Stimulated activated CD8-positive, alpha-beta memory T cell treated with anti-CD3 and anti-CD28 coated beads, Interleukin-4, amount 100 ng/mL, for 1 hour (primary cell): ENCODE measurements at places on chromosomes 6 and 20.

DNA sequence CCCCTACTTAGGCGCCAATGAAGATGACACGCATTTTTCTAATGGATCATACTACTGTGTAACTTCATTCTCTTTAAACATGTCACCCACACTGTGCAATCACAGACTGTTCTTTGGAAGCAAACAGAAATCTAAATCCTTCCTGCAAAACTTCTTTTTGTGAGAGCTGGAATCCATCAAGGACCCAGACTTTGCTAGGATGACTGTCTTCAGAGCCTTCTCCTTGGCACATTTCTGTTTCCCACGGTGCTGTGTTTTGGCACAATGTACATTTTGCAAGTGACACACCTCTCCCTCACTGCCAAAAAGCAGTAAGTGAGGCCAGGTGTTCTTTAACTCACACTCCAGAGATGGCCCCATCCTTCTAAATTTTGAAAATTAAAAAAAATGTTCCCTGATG, 21.7 kb upstream of the TAGAP start:
- DNase-seq, result no peak

GRCh38 chr20:42492290-42492689, 697.4 kb downstream of the PTPRT start:
- DNase-seq, result no peak

DNA sequence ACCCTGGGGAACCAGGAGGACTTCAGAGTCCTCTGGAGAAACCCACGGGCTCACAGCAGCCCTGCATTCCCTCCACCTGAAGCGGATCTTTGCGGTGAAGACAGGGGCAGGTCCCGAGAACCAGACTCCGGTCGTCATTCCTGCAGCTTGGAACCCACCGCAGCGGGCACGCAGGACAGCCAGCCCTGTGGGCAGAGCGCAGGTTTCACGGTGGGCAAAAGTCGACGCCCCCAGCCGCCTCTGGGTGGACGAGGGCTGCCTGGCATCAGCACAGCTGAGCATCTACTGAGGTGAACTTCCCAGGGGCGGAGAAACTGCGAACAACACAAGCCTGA, 118.3 kb downstream of the PSMB1 start:
- no peak for DNase-seq

DNA sequence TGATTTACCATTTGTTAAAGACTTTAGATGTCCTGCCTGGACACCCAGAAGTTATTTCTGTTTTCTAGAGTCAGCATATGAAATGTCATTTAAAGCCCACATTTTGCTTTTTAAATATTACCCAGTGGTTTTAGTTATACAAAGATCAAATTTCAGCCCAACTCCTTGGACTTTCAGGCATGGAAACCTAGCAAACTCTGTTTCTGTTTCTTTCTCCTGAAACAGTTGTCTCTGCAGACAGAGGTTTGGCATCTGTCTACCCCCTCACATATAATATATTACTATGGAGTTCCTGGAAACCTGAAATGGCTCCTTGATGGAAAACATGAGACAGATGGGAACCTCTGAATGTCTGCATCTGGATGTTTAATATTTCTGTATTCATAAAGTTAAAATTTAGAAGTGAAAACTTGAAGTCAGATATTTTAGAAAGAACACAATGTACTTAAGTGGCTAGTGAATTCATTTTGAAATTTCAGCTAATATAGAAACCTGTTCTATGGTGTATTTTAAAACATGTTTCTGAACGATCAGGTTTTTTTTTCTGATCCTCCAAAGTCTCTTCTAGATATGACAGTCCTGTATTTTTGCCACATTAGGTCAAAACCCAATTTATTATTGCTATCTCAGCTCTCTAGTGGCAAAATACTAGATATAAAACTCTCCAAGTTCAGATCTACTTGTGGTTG, 743.3 kb downstream of the CD109 start:
- DNase-seq, result no peak

DNA sequence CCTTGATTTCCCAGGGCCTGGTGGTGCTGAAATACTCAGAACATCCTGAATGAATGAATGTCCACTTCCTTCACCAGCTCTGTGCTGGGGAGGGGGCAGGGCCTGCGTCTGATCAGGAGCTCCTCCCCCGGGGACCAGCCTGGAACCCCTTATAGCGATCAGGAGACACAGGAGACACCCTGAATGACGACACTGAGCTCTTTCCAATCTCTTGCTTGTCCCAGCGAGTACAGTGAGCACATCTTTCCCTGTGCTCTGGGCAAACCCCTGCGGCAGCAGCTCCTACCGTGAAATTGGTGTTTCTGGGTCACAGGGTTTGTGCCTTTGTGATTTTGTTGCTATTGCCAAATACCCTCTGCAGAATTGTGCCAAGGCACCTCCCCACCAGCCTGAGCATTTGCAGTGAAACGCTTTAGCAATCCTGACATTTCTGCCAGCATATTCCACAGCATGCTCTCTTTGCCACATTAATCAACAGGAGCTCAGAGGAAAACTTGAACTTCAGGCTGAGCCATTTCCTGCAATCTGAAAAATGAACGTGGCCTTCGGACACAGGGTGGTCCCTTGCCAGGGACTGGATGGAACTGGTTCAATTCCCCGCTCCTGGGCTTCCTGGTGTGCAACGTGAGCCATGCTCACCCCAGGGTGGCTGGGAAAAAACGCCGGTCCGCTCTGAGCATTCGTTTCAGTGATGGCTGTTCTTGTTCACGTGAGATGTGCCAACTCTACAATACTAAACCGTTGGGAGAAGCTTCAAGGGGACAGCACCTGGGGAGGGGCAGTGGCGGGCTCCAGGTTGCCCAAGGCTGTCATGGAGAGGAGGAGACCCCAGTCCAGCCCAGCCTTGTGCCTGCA, 23.1 kb upstream of the MRGBP start:
- DNase-seq, result no peak

DNA sequence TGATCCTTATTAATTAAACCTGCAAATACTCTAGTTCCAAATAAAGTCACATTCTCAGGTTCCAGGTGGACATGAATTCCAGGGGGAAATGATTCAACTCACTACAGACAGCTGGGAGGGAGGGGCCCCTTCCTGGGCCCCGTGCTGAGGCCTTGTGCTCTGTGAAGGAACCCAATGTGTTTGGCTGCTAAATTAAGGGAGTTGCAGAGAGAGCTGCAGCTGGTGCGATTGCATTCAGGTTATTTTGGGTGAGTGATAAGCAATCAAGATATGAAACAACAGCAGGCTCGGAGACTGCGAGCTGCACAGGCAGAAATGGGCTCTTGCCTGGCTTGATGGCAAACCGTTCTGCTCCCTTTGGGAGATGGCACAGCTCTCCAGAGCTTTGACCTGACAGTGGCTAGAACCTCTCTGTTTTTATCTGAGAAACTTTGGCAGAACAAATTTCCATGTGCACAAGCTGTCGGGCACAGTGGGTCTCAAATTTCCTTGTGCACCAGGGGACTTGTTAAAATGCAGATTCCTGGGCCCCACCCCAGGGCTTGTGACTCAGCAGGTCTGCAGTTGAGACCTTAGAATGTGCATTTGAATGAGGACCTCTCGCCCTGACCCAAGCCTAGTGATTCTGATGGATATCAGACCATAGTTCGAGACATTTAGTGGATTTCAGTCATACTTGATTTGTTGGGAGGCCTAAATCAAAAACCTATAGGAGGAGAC, 9.8 kb downstream of the MAPK13 start:
- DNase-seq, result no peak

DNA sequence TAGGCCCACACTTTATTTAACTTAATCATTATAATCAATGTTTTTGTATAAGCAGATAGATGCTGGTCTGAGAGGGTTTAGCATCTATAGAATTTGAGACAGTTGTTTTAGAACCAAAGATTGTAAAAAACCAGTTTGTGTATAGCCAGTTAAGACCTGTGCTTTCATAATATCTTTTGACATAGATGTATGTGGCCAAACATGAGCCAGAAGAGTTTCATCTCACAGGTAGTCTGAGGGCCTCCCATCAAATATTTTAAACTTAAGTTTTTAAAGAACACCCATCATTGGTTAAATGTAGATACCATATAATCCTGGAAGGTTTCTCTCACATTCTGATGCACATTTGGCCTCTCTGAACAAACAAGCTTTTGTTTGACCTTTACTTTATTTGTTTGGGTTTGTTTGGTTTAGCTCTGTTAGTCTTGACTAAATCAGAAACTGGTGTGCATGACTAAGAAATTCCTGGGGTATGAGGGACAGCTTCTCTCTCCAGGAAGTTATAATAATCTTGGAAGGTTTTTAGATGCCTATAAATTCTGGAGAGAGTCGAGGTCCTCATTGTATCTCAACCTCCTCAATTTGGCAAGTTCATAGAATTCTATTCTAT, 58.0 kb upstream of the TMEM200A start:
- DNase-seq, result no peak

DNA sequence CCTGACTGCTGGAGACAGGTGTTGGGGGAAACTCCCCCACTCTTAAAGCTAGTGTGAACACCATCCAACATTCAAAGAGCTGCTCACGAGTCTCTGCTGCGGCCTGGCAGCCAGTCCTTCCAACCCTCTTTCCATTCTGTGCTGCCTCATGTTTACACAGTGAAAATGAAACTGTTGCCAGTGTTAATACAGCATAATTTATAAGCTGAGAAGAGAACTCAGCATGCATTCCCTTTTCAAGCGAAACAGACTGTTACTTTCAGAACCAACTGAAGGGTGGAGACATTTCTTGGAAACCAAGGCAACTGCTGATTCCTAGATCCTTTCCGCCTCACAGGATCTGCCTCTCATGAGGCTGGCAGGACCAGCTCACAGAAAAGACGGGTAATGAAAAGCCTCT, 533.8 kb upstream of the ID4 start:
- DNase-seq, result no peak

DNA sequence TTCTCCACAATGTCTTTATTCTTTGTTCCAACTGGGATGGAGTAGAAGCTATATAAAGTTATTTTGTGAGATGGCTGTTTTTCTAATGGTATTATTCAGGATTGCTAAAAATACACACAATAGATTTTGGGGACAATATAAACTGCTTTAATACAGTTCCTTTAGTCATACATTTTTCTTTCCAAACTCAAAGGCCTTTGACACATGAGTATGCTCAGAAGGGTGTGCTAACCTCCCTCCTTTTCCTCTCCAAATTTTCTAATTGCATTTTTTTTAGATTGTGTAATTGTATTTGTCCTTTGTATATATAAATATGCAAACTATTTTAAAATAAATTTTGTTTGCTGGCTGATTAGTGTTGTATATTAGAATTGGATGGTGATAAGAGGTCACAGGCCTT, 119.6 kb upstream of the FOXO3 start:
- no peak for DNase-seq

DNA sequence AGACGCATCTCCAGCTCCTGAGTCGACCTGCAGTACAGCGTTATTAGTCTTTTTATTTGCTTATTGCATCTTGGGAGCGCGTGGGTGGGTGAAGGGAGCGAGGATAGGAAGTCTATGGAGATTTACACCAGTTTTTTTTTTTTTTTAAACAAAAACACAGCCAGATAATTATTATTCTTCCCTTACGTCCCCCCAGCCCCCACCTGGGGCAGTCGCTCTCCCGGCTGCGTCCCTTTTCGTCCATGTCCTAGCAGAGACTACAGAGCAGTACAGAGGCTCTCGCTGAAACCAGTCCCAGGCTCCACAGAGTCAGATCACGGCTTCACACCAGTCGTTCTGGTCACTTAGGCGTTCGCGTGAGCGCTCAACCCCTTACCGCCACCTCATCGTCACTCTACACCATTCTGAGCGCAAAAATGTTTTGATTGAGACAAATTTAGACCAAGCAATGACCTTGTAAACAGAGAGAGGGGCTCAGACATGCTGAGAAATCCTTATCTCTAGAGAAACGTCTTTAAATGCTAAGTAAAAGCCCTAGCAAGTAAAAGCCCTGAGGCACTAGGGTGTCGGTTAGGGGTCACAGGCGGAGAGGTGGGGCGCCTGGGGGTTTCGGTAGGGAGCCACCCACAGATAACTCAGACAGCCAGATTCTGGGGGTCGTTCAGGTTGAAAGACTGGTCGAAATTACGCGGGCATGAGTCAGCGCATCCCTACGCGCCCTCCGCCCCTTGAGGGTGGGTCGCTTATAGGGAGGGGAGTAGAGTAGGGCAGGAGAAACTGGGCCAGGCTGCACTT, 975 bp upstream of the PPT2 start:
- DNase-seq, result no peak

DNA sequence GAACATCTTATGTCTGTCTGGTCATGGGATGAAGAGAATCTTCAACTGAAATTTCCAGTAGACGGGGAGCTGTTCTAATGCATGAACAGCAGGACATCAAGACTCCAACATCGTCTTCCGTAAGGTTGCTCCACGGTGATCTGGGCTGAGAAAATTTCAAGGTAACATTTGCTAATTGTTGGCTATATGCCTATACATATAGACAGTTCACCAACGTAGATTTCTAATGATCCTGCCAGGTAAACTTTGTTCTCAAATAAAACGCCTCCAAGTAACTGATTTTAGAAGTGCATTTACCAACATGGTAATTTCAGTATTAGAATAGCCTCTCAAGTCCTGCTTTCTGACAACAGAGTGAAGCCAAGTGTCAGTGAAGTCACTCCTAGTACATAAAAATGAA, 11.3 kb upstream of the PXDC1 start:
- no peak for DNase-seq

DNA sequence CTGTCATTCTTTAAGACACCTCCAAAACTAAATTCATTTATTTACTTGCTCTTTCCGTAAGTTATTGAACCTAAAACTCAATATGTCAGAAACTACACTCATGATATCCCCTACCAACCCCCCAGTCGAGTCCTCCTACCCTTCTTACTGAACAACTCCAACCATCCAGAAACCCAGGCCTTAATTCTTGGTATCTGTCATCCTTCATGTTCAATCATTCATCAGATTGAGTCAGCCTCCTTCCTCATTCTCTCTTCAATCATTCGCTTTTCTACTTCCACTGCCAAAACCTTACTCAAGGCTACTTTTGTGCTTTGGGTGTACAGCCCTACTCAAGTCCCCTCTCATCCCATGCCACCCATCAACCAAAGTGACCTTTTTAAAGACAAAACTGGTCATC, 95.7 kb downstream of the SMLR1 start:
- no peak for DNase-seq

GRCh38 chr6:6843057-6843627, 254.6 kb downstream of the LY86 start:
- no peak for DNase-seq

- DNase-seq, result no peak
Measured at GRCh38 chr6:2976571-2977085, 5.3 kb upstream of the SERPINB6 start.

DNA sequence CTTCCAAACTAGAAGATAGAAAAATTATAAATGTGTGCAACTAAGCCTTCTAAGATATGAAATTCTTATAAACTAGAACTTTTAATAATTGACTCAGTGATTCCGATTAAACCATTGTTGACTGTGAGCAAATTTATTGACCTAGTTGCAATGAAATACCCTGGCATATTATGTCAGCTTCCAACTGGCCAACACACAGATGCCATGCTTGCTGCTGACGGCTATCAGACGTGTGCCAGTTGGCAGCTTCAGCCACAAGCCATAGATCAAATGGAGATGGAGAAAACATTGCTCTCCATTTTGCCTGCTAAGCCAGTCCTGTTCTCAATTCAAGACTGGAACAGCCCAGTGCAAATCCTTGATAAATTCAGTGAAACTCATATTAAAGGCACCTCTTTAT, 101.7 kb upstream of the HDGFL1 start:
- DNase-seq, result no peak

- DNase-seq, result no peak
Measured at GRCh38 chr20:36408219-36408618, 102.1 kb downstream of the DLGAP4 start.

- no peak for DNase-seq
Measured at GRCh38 chr6:149821492-149821891, 42.7 kb downstream of the LRP11 start.
